ENCODE measurements at places on chromosomes 1 and 21.

GRCh38 chr21:36694593-36695282 is 4.2 kb upstream of the SIM2 start:
- no peak for DNase-seq

GRCh38 chr1:41710980-41711379 is 207.7 kb downstream of the HIVEP3 start:
- no peak for DNase-seq

DNA sequence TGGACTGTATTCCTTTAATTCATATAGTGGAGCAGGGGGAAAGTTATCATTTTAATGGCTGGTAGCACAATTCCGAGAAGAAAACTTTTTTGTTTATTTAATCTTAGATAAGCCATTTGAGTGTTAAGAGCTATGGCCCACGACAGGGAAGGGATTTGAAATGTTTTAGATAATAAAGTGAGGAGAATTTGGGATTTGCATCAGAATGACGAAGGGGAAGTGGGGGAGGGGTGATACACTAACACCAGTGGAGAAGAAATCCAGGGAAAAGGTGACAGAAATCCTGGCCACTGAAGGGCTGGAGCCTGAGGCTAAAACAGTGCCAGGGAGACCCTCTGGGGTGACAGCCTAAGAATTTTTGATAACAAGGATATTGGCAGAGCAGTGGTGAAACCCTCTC is 21.0 kb downstream of the LEPR start:
- no peak for DNase-seq

DNA sequence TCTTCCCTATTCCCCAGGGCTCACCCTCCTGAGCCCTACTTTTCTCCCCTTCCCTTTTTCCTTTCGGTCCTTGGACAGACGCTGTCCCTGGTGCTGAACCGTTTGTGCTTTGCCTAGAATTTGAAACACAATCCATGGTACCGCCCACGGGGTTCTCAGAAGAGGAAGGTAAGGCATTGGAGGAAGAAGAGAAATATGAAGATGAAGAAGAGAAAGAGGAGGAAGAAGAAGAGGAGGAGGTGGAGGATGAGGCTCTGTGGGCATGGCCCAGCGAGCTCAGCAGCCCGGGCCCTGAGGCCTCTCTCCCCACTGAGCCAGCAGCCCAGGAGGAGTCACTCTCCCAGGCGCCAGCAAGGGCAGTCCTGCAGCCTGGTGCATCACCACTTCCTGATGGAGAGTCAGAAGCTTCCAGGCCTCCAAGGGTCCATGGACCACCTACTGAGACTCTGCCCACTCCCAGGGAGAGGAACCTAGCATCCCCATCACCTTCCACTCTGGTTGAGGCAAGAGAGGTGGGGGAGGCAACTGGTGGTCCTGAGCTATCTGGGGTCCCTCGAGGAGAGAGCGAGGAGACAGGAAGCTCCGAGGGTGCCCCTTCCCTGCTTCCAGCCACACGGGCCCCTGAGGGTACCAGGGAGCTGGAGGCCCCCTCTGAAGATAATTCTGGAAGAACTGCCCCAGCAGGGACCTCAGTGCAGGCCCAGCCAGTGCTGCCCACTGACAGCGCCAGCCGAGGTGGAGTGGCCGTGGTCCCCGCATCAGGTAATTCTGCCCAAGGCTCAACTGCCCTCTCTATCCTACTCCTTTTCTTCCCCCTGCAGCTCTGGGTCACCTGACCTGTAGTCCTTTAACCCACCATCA is 10.4 kb downstream of the BCAN start:
- no peak for DNase-seq

DNA sequence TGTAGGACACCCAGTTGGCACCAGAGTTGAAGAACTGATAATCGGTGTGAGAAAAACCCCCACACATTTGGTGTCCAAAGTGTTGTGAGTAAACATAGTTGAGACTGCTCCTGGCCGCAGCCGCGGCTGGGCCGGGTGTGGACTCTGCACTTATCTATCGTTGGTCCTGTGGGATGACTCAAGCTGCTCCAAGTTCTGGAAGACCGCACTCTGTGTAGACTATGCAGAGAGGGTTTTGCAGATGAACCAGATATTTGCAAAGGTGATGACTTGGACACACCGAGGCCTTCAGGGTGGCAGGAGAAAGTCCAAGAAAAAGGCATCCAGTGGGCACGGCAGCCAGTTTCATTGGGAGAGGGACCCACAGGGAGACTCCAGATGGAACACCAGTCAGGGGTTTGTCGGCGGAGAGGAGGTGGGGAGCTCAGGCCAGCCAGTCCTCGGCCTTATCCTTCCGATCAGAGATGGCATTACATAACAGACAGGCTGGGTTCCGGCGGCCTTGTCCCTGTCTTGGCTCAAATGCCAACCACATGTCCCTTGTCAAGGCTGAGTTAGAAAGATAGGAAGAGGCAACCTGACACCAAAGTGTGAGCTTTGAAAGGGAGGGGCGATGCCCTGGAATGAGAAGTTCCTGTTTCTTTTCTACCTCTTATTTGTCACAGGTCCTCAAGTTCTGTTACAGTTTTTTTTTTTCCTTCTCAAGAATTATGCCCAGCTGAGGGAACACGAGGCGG is 21.1 kb downstream of the C2CD2 start:
- DNase-seq: no peak

- DNase-seq: no peak
Observed at GRCh38 chr1:172835834-172836233, 176.9 kb downstream of the FASLG start.

DNA sequence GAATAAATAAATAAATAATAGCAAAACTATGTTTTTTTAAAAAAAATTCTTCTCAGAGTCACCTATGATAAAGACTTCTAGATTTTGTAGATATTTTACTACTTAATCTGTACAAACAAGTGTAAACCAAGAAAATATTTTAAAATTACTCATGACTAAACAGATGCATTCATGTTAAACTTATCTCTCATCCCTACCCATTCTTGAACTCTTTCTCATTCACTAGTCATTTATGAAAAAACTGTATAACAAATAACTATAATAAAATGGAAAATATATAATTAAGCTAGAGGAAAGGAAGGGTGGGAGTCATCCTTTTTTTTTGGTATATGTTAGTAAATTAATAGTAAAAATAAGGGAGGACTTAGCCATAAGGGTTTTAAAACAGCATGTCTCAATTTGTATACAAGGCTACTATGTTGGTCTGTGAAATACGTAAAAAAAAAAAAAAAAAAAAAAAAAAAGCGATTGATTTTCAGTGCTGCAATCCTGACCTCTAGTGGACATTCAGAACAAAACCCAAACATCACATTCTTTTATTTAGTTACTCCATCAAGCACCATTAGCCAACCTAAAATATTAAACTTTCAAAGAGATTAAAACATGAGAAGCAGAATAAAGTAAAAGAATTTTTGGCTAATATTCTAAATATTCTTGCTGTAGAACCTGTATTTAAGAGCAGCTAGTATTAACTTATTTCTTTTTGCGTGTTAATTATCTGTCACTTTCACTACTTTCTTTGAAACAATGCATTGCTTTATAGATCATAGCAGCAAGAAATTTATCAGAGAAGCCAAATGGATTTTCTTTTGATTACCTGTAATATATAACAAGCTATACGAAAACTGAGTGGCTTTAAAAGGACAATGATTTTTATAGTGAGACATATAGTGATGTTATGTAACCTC is 255.8 kb upstream of the CACYBP start:
- DNase-seq: no peak

- DNase-seq: no peak
Observed at GRCh38 chr1:67735206-67735605, 50.2 kb downstream of the GADD45A start.

GRCh38 chr1:20123722-20124455 is 4.6 kb upstream of the PLA2G2D start:
- no peak for DNase-seq

- DNase-seq: no peak
Observed at GRCh38 chr1:74673351-74674111, at the start of gene ERICH3. TSS of gene ERICH3 (minus strand) at chr1:74673792. CDS start at chr1:74673519, 273 bp downstream.

- no peak for DNase-seq
Observed at GRCh38 chr1:159913451-159914192, 11.7 kb downstream of the TAGLN2 start.

DNA sequence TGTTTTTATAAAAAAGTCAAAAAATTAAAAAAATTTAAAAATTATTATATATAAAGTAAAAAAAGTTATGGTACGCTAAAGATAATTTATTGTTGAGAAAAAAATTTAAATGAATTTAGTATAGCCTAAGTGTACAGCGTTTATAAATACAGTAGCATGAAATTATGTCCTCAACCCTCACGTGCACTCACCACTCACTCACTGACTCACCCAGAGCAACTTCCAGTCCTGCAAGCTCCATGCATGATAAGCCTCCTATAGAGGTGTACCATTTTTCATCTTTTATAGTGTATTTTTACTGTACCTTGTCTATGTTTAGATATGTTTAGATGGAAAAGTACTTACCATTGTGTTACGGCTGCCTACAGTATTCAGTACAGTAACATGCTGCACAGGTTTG is 5.1 kb downstream of the DISC1 start:
- no peak for DNase-seq

GRCh38 chr1:99384021-99384420 is 119.7 kb downstream of the PLPPR4 start:
- DNase-seq: no peak

DNA sequence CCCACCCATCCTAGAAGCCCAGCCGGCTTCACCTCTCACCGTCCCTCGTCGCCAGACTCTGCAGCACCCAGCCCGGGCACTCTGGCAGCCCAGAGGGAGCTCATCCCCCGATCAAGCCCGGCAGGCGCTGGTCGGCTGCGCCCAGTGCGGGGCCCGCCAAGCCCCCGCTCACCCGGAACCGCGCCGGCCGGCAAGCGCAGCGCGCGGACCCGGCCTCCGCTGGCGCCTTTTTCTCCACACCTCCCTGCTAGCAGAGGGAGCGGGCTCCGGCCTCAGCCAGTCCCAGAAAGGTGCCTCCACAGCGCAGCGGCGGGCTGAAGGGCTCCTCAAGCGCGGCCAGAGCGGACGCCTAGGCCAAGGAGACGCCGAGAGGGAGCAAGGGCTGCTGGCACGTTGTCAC is 2023.3 kb downstream of the NCAM2 start:
- DNase-seq: no peak

Measured in stimulated activated CD4-positive, alpha-beta T cell treated with anti-CD3 and anti-CD28 coated beads, Interleukin-1b, Interleukin-23, amount 100 ng/mL, for 1 hour (primary cell).